Ascending aorta (tissue), 2 donors: ENCODE measurements at places on chromosomes 6 and 20.
A peak's percentile ranks its signal among the peaks of the same experiment; 100 is the strongest.

- no peak for DNase-seq
Measured at GRCh38 chr20:46260480-46260879, 47.8 kb downstream of the CDH22 start.

DNA sequence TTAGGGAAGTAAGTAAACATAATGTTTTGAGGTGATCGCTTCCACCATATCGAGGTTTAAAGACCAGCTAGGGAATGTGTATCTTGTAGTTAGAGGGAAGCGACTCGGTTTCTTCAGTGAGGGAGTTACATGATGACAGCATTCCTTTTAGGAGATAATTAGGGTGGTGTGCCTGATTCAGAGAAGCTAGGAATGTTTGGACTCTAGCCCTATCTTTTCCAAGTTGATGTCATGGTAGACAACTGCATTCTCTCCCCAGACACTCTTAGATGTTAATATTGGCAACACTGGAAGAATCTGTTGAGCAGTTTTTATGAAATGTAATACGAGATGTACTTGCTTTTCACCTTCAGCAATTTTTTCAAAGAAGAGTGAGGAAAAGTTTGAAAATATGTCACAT, 12.9 kb upstream of the HIVEP1 start:
- DNase-seq = no peak

DNA sequence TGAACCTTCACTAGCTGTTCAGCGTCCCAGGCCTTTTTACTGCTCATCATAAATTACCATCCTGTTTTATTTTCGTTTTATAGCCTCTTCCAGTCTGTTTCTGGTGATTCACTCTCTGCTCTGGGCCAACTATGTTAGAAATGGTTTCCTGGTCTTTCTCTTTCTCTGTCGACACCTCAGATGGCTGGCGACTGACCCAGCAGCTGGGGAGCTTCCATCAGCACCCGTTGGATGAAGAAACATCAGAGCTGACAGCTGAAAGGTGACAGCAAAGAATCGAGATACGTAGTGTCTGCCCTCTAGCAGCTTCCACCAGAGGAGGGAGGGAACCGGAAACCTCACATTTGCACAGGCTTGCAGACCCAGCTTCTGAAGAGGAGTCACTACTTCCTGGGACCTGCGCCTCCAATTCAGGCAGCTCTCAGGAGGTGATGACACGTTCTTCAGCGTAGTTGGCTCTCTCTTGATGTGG, 82.9 kb upstream of the MLN start:
- DNase-seq = no peak

GRCh38 chr20:49562311-49563014, 5.5 kb downstream of the PTGIS start:
- peak; percentile 87 for DNase-seq

DNA sequence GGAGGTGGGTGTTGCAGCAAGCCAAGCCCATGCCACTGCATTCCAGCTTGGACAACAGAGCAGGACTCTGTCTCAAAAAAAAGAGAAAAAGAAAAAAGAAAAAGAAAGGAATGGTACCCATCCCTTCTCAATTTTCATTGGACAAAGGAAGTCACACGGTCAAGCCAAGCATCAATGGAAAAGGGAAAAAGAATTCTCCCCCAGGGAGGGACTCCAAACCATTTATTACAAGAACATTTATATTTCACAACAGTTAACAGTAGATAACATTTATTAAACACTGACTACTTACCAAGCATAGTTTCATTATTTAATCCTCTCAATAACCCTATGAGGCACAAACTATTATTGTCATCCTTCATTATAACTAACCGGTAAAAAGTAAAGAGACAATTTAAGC, 6.6 kb upstream of the KIF13A start:
- DNase-seq = no peak

GRCh38 chr20:44089987-44090674, 96.9 kb downstream of the JPH2 start:
- no peak for DNase-seq

DNA sequence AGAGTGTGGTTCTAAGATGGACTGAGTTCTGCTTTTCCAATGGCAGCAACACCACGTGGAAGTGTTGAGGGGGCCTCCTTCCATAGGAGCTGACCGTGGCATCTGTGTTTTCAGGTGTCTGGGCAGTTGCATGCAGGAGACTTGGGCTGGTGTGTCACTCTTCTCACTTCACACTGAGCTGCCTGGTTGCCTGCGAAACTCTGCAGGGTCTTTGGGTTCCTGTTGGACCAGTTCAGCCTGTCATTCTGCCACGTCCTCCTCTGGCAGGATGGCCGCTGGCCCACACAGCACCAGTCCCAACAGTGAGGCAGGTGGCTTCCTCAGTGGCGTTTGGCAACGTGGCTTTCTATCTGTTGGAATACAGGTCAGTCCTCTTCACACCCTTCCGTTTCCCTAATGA, 16.1 kb upstream of the UNC93A start:
- no peak for DNase-seq

GRCh38 chr6:167098825-167099225, 24.1 kb upstream of the CCR6 start:
- DNase-seq = no peak

DNA sequence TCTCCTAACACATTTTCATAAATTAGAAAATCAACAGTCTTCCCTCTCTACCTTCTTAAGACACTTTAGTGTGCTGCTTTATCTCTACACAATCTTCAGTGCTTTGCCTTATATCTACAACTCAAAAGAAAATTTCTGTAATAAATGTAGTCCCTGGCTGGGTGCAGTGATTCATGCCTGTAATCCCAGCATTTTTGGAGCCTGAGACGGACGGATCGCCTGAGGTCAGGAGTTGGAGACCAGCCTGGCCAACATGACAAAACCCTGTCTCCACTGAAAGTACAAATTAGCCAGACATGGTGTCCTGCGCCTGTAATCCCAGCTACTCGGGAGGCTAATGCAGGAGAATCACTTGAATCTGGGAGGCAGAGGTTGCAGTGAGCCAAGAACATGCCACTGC, 9.7 kb upstream of the EDN1 start:
- DNase-seq = no peak

GRCh38 chr20:63568170-63568981, 5.7 kb downstream of the HELZ2 start:
- DNase-seq = no peak

DNA sequence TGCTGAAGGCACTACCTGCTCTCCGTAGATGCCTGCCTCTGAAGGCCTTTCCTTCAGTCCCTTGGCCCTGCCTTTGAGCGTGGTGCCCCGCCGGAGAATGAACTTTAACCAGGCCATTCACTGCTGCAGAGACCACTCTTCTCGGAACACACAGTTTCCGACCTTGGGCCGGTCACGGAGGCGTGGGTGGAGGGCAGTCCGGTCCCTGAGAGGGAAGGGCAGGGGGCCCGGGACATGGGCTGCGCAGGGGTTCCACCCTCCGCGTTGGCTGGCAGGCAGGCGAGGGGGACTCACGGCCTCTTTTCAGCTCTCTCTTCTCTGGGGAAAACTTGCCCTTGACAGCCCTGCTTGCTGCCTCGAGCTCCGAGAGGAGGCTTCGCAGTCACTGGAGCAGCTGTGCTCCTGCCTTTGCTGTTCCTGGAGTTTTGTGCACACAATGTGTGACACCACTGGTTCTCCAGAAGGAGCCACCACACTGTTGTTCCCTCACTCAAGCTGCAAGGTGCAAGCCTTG, 187.8 kb downstream of the SMOC2 start:
- no peak for DNase-seq

GRCh38 chr6:3013486-3013885, 13.8 kb downstream of the NQO2 start:
- no peak for DNase-seq

GRCh38 chr20:14418376-14418775, 81.0 kb upstream of the FLRT3 start:
- DNase-seq = no peak

- no peak for DNase-seq
Measured at GRCh38 chr20:14489544-14489943, 152.1 kb upstream of the FLRT3 start.

GRCh38 chr6:27209196-27209595, 38.3 kb upstream of the PRSS16 start:
- no peak for DNase-seq

DNA sequence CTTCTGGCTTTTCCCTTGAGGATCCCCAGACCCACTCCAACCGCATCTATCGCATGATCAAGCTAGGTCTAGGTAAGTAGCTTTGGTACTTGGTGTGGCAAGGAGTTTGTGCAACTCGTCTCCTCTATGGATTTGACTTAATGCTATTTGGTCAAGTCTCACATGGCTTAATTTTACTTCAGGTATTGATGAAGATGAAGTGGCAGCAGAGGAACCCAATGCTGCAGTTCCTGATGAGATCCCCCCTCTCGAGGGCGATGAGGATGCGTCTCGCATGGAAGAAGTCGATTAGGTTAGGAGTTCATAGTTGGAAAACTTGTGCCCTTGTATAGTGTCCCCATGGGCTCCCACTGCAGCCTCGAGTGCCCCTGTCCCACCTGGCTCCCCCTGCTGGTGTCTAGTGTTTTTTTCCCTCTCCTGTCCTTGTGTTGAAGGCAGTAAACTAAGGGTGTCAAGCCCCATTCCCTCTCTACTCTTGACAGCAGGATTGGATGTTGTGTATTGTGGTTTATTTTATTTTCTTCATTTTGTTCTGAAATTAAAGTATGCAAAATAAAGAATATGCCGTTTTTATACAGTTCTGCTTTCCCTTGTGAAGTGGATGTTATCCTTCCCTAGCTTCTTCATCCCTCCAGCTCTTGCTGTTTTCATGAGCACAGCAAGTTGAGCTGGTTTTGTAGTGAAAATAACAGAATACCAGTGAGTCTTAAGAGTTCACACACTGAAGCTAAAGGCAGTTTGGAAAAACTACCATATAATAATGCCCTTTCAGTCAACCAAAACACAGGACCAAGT, 3.8 kb downstream of the SLC35B2 start:
- DNase-seq = no peak

DNA sequence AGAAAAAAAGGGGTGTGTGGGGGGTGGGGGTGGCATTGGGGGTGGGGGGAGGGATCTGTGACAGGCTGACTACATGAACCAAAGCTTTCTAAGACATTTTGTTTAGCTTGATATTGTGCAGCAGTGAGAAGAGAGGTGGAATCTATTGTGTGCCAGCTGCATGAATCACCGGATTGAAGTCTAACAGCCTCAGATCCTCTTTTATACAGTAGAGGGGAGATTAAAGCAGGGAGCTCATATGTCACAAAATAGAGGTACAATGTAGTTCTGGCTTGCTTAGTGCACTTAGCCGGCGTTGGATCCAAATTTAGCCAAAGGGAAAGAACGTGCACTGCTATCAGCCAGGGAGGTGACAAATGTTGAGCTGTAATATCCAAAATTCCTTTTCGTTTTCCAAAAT, 404.2 kb upstream of the CITED2 start:
- DNase-seq = no peak

GRCh38 chr6:513058-513457, 121.5 kb downstream of the IRF4 start:
- DNase-seq = no peak

DNA sequence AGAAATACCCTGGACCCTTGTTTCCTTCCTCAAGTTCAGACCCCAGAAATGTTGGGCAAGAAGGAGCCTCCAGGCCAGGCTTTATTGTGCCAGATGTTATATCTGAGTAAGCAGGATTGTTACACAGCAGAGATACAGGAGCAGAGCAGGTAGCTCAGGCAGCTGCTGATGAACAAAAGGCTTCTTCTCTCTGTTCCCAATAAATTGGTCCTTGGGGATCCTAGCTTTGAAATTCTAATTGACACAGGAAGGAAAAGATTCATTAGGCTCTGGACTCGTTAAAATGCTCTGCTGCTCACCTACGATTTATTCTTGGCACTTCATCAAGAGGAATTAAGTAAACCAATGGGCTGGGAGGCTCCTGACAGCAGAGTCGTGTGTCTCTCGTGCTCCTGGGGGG, 54.2 kb downstream of the RALY start:
- no peak for DNase-seq

GRCh38 chr20:17936286-17936760, 32.3 kb downstream of the SNX5 start:
- no peak for DNase-seq

DNA sequence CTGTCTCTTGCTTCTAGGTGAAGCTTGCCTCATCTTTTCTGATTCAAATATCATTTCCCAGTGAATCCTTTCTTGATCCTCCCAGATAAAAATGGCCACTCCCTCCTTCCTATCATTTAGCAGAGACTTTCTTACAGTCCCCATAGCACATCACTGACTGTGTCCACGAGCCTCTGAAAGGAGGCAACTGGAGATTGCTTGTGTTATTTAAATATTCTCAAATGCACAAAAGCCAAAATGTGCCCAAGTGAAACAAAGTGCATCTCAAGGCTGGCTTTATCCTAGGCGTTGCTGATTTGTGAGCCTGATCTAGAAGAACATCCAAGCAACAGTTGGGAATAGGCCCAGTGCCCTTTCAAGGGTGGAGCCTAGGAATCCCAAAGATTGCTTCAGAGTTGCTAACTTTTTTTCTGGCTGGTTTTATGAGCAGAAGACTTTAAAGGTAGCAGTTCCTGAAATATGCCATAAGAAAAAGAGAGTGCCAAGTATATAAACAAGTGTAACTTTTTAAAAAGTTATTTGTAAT, 393.6 kb downstream of the CD83 start:
- DNase-seq = no peak

- no peak for DNase-seq
Measured at GRCh38 chr6:53811082-53811481, 16.3 kb downstream of the LRRC1 start.
